Stimulated activated naive CD4-positive, alpha-beta T cell treated with Interleukin-2 at 50 U/mL for 16 hours (primary cell): ENCODE measurements at places on chromosomes 3 and 15.

GRCh38 chr15:68654786-68655560 is 76.2 kb downstream of the CORO2B start:
- no peak for DNase-seq

GRCh38 chr15:41690636-41691035 is 30.4 kb downstream of the MGA start:
- no peak for DNase-seq

DNA sequence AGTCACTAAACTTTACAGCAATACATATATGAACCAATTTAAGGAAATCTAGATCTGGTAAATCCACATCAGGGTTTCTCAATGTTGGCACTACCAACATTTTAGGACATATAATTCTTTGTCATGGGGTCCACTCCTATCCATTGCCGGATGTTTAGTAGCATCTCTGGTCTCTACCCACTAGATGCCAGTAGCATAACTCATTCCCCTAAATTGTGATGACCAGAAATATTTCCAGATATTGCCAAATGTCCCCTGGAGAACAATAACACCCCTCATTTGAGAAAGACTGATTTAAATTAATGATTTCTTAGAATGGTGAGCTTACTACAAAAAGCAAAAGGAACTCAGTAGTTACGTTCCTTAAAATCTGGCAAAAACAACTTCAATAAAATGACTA is 23.1 kb upstream of the ANKRD28 start:
- DNase-seq = no peak

DNA sequence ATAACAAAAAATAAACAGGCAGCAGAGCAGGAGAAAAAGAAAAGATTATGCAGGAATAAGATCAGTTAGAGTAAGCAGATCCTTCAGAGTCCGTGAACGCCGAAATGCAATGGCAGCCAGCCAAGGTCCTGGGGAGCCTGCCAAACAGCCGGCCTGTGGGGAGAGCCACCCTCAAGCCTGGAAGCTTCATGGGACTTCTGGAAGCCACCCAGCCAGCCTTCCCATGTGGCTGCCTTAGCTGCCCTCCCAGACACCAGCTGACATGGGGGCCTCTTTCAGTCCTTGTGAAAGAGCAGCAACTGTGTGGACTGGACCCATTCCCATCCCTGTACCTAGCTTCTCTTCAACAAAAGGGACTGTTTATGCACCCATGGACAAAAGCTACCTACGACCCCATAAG is 64.9 kb upstream of the RAD18 start:
- no peak for DNase-seq

DNA sequence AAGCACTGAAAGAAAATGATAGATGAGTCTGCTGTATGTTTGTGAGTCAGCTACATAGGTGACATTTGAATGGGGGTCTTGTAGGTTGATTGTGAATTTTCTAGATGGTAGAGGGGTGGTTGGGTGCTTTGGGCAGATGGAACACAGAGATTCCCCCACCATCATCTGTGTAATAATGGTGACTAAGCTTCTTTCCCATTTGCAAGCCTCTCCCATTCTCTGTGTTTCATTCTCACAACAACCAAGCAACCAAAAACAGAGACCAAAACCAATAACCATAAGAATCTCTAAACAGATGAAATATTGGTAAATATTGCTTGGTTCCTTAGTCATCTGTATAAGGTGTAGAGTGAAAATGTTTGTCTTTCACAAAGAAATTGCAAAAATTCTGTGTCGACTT is 17.8 kb upstream of the UTS2B start:
- no peak for DNase-seq

DNA sequence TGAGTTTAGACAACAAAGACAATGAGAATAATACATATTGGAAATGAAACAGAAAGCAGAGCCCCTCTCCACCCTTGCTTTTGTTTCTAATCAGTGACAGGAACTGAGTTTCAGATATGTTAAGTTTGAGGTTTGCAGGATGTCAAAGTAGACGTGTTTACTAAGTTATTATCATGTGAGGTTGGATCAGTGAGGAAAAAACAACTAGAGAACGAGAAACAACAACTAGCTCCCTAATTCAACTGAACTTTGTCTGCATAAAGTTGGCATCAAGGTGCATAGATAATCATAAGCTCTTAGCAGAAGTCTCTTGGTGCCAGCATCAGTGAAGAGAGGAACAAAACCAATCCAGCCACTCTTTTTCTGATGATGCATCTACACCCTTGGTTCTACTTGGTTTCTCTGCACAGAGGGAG is 491.1 kb upstream of the NR2F2 start:
- DNase-seq = no peak

DNA sequence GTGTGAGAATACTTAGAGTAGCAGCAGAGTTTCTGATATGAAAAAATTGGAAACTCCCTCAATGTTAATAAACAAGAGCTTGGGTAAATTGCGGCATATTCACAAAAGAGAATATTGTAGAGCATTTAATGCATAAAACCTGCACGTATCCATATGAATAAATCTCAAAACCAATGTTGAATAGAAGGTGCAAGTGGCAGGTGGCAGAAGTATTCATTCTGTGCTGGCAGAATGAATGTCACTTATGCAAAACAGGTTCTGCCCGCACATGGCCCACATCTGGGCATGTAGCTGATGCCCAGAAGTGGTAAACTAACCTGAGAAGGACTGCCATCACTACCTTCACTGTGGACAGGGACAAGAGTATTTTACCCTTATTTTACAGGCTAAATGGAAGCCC is 14.1 kb upstream of the PRSS50 start:
- DNase-seq = no peak

- no peak for DNase-seq
Measured at GRCh38 chr3:43194490-43195114, 88.7 kb upstream of the POMGNT2 start.

- no peak for DNase-seq
Measured at GRCh38 chr3:27573780-27574437, 89.7 kb upstream of the SLC4A7 start.

- DNase-seq = no peak
Measured at GRCh38 chr15:90959894-90960293, 5.2 kb downstream of the RCCD1 start.

GRCh38 chr3:174219738-174220137 is 639.4 kb upstream of the NAALADL2 start:
- DNase-seq = no peak

- DNase-seq = no peak
Measured at GRCh38 chr15:54250326-54250725, 272.1 kb downstream of the UNC13C start.

- DNase-seq = no peak
Measured at GRCh38 chr15:65369651-65370050, 8.2 kb downstream of the IGDCC3 start.

DNA sequence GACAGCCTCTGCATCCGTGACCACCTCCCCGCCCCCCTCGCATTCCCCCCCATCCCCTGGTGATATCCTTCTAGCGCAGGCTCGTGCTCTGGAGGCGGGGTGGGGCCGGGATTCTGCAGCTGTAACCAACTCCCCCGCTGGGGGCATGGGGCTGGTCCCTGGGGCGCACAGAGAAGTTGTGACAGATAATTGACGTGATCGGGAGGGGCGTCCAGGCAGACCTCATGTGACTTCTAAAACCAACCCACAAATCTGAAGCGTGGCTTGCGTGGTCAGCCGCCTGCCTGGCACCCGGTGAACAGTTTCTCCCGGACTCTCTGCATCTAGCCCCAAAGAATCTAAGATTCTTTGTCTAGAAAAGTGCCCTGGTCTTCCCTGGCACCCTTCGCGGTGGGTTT is 100.6 kb upstream of the IGF1R start:
- no peak for DNase-seq

GRCh38 chr3:151775314-151776258 is 38.3 kb upstream of the AADAC start:
- DNase-seq = no peak

DNA sequence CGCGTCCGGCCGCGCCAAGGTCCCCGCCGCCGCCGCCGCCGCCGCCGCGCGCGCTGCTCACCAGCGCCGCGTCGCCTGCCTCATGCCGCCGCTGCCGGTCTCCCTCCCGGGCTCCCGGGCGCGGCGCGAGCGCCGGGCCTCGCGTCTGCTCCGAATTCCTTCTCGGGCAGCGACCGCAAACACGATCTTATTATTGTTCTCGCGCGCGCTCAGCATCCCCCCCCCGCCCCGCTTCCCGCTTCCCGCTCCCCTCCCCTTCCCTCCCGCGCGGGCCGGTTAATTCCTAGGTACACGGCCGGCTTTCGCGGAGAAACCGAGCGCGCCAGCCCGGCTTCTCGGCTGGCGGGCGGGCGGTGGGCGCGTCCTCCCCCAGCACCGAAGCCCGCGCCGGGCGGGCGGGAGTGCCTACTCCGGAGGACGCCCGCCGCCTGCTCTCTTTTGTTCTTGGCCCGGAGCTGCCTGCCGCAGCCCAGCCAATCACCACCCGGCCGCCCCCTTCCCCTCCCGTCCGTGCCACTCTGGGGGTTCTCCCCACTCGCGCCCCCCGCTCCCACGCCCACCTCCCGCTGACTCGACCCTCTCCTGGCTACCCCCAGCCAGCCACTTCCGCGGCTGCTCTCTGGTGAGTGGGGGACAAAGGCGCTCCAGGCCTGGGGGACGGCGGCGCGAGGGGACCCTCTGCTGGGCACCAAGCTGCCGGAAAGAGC is at the start of gene HDGFL3:
HDGFL3 (minus strand) TSS at position 164 of the 707 bp plus-strand sequence. CDS start 409 bp downstream, outside the sequence.
- peak; percentile 16 for DNase-seq

DNA sequence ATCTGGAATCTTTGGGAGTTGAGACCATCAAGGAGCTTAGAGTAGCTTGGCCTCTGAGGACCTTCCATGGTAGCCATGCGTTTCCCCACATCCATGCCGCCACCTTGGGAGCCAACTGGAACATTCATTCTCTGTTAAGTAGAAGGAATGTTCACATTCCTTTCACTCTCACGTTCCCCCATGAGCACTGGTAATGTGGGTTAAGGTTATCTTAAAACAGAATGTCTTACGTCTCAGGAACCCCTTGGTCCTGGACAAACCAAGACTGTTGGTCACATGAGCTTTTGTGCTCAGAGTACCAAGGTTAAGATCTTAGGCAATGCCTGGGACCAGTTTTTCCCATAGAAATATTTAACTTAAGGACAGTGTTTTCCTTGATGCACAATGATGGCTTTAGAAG is 211.7 kb upstream of the UBE2E1 start:
- DNase-seq = no peak

DNA sequence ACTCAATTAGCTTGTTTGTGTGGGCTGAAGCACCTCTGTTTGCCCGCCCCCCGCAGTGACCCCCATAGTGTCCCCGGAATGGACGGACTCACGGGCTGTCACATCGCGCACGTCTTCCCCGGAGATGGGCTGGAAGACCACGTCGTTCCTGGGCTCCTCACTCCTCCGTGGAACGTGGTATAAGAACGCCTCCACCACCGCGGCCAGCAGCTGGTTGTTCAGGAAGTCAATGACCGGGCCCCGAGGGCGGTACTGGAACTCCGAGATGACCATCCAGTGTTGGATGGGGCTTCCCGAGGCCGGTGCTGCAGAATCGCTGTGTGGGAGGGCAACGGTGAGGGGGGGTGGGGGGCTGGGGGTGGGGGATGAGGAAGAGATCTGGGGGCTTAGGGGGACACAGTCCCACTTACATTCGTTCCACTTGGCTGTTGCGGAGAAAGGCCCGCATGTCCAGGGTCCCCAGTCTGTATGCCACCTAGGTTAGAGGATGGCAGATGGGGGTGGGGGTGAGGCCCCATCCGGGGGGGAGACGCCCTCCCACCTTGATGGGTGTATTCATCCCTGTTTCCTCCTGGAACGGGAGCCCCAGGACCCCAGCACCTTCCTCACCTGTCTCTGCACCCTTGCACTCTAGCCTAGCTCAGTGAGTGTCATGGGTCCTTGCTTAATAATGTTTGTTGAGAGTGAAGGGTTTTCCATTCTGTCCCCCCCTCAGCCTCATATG is 30.2 kb downstream of the MUC20 start:
- DNase-seq = no peak

GRCh38 chr15:93943586-93943985 is 287.8 kb upstream of the MCTP2 start:
- DNase-seq = no peak

- DNase-seq = no peak
Measured at GRCh38 chr3:155889212-155889611, 18.8 kb downstream of the GMPS start.

GRCh38 chr3:147119989-147120388 is 286.4 kb downstream of the ZIC4 start:
- no peak for DNase-seq

DNA sequence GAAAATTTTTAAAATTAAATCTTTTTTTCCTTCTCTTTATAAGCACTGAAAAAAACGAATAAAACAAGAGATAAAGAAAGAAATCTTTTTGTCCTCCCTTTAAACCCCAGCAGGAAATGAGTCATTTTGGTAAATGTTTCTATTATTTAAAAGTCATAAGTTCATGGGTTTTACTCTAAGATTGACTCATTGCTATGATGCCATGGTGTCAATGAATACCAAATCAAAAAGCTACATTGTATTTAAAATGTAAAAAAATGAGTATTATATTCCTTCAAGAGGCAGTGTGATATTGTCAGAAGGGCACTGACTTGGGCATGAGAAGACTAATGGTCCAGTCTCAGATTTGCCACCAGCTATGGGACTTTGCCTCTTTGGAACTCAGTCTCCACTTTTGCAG is 303.4 kb upstream of the DNAJC19 start:
- DNase-seq = no peak

DNA sequence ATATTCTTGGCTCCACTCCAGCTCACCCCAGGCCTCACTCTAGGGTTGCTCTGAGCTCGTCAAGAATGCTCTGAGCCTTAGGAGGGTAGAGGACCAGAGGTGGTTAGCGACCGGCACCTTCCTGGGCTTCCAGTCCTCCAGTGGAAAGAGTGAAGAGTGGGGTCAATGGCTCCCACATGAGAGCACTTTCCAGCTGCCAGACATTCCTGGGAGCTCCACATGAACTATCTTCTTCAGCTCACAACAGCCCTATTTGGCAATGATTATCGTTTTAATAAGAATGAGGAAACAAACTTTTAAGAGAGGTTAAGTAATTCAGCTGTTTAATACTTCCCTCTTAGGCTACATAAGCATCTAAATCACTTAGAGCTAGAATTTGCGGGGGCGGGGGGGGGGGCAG is 139.3 kb downstream of the STT3B start:
- DNase-seq = no peak

GRCh38 chr3:15601399-15602145 is at the start of the genes BTD and HACL1:
BTD (plus strand) TSS chr3:15601745; CDS start chr3:15635440, 33,695 bp downstream.
HACL1 (minus strand) TSS chr3:15601569; CDS start chr3:15601463, 106 bp downstream.
- no peak for DNase-seq

DNA sequence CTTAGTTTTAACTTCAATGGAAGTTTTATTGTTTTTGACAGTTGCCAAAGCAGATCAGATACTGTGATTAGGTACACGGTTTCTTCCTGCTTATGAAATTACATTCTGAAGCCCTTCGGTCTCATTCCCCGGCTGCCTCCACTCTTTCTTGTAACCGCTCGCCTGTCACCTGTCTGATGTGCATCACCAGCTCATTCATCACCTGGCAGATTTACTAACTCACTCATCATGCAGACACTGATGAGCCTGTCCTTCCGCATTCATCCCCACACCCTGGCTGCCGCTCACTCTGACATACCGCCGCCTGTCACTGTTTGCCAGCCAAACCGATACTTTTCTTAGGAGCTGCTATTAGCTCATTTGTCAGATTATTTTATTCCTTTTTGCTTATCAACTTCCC is 82.8 kb upstream of the NSMCE3 start:
- DNase-seq = no peak

GRCh38 chr15:69909719-69910444 is 187.8 kb downstream of the TLE3 start:
- no peak for DNase-seq

GRCh38 chr3:62686503-62687294 is 188.5 kb downstream of the CADPS start:
- DNase-seq = no peak
